ENCODE measurements at places on chromosomes 7 and 10.

GRCh38 chr7:37920849-37921805, 687 bp downstream of the EPDR1 start:
- DNase-seq, result no peak

- no peak for DNase-seq
Measured at GRCh38 chr7:36820527-36821170, 96.4 kb upstream of the AOAH start.

- DNase-seq, result no peak
Measured at GRCh38 chr7:70376561-70377031, 755.3 kb upstream of the GALNT17 start.

- DNase-seq, result no peak
Measured at GRCh38 chr7:15561835-15562234, at the start of gene AGMO. Gene AGMO, minus strand, starts transcription at chr7:15562015.

- no peak for DNase-seq
Measured at GRCh38 chr7:70060298-70061068, 462.2 kb downstream of the AUTS2 start.

GRCh38 chr7:102106625-102107024, 180.0 kb upstream of the SH2B2 start:
- no peak for DNase-seq

DNA sequence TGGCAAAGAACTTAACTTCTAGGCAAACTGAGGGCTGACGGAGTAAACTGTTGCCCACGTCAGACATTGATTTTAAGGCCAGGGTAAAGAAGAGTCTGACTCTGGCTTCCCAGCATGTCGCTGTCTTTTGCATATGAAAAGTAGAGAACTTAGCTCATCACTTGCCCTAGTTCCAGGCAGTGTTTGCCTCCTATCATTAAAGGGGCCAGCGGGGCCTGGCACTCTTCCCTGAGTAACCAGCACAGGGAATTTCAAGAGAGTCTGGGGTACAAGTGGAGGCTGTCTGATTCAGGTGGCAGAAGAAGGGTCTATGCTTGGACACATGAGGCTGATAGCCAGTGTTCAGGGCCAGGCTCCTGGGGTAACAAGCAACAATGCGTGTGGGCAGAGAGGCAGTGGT, 4.8 kb downstream of the DENND2A start:
- no peak for DNase-seq

DNA sequence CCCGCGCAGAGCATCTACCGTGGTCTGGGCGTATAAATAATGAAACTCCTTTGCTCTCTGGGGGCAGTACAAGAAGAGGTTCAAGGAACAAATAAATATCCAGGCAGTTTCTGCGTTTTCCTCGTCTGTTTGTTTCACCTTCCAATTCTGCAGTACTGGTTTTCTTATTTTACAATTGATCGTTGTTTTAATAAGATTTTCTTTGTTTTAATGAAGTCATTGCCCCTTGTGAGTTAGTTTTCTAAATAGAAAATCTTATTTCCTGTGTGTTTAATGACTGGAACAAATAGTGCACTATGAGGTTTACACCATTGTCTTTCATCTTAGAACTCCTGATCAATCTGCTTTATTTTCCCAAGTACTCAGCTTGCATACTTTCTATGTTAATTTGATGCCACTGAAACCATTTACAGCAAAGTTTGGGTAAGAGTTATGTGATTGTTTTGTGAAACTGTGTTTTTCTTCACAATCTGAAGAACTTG, 1.2 kb downstream of the PLEKHA1 start:
- DNase-seq, result no peak

DNA sequence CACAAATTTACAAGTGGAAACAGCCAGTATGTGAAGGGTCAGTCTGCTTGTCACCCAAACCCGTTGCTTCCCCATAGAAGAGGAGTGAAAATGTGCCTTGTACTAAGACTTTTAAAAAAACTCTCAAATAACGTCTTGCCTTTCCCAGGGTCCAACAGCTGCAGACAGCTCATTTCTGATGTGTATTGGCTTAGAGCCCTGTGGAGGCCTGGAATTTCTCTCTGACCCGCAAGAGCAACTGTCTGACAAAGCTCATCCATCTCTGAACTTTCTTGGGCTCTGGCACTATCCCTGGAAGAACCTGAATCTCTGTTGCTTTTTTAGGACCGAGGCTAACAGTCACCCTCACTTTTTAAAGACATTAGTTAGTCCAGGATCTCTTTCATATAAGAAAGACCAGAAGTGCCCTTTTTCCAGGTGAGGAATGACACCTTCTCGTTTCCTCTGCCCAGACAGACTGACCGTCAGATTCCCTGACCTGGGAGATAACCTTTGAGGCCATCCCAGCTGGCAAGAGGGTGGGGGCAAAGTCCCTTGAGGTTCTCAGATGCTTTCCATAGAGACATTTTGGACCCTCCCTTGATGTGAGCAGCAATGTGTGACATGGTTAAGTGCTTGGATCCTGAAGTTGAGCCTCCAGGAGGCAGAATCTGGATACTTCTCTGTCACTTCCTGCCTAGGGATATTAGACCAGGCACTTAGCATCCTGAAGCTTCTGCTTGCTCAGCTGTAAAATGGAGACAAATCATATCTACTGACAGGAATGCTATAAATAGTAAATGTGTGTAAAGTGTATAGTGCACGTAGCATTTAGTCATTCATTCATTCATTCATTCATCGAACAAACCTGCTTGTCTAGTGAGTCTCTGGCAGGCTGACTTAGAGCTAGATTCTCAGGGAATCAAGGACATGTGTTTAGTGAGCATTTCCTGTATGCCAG, 4.5 kb upstream of the NODAL start:
- no peak for DNase-seq

- DNase-seq, result no peak
Measured at GRCh38 chr7:51647931-51648351, 331.3 kb upstream of the COBL start.

DNA sequence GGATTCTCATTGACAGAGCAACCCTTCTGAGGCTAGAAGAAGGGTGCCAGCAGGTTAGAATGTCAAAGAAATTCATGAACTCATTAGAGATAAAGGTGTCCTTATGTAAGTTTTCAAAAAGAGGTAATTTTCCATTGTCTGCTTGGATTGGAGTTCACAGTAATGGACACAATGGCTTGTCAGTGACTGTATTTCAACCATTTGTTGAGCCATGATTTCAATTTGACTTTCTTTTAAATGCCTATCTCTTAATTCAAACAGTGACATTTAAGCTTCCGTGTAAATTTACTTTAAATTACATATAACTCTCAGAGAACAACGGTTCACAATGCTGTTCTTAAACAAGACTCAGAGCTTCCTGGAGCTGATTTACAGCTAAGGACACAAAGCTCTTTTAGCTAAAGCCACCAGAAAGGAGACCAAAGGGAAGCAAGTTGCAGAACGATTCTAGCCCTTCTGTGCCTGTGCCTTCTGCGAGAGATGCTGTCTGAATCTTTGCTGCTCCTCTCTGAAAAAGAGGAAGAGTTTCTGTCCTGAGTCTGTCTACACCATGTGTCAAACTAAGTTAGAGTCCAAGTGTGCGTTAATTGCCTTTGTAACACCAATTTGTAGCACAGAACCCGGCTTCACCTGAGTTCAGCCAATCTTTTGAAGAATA, 42.2 kb upstream of the PFKP start:
- DNase-seq, result no peak

GRCh38 chr10:71429304-71429703, 32.6 kb downstream of the CDH23 start:
- DNase-seq, result no peak

- DNase-seq, result no peak
Measured at GRCh38 chr10:120978589-120979252, 127.6 kb downstream of the WDR11 start.

DNA sequence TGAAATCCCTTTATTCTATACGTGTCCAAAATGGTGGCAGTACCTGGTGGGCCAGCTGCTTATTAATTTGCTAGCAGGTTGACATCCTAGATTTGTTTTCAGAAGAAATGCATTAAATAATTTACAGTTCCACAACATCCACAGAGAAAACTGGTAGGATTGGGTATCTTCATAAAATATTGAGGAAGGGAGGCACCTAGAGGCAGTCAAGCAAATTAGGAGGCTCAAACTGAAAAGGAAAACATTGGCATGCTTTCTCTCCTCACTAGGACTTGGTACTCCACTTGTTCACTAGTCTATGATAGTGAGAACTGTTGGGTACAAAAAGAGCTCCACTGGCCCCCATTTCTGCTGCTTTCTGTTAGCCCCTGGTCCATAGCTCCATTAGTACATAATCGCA, 18.3 kb upstream of the LRGUK start:
- no peak for DNase-seq

DNA sequence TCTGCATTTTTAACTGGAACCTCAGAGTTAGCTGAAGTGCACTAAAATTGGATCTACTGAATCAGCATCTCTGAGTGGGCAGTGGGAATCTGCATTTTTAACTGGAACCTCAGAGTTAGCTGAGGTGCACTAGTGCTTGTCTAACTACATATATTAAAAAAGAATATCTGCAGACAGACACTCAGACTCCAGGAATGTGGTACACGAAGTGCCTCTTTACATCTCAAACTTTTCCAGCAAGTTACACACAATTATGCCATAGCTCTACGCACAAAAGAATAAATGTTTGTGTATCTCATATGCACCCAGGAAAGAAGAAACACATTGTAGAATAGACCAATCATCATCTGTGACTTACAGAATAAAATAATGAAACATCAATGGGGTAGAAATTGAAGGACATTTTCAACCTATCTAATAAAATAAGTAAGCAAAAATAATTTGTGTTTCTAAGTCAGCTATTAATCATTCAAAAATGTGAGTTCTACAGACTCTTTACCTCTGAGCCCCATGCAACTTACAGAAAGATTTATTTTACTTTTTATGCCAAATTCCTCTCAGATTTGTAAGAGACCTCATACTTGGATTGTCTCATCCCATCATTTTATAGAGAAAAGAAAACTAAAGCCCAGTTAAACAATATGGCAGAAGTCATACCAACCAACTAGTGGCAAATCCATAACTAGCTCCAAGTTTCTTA, 28.3 kb downstream of the PPP1R3A start:
- DNase-seq, result no peak

- DNase-seq, result no peak
Measured at GRCh38 chr10:79186486-79187120, 117.8 kb downstream of the ZMIZ1 start.

- no peak for DNase-seq
Measured at GRCh38 chr7:55044791-55045190, 26.0 kb downstream of the EGFR start.

DNA sequence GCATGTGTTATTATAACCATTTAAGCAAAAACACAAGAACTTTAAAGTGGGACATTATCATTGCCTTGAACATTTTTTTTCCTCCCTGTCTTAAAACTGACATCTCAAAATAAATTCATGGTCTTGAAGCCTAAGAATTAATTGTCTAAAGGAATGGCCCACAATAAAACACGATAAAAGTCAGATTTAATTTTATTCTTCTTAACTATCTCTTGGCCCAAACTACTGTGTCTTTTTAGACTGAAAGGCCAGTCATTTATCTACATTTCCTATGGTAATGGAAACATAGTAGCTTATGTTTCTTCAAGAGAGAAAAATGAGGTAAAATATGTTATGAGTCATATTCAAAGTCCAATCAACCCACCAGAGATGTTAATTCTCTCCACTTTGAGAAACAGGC, 24.4 kb upstream of the ETV1 start:
- DNase-seq, result no peak

GRCh38 chr10:17906002-17906401, 45.7 kb upstream of the SLC39A12 start:
- DNase-seq, result no peak

- DNase-seq, result peak; percentile 70
Measured at GRCh38 chr10:132223156-132223590, 36.4 kb downstream of the DPYSL4 start.

GRCh38 chr10:95284807-95285206, 6.0 kb downstream of the PDLIM1 start:
- no peak for DNase-seq

DNA sequence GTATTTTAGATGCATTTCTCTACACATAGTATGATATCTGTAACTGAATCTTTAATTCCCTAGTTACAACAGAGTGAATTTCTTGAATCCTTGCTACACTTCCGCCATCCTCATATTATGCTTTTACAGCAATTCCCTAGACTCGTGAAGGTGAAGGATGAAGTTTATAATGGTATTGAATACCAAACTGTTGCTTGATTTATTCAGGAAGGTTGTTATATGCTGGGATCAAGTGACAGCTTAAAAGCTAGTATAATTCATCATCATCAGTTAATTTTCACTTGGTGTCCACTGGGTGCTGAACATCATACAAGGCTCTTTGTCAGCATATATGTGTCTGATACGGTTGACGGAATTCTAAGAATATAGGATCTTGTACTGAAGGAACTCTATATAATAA, 47.2 kb downstream of the MDFIC start:
- no peak for DNase-seq

GRCh38 chr10:56255298-56255697, 105.8 kb downstream of the ZWINT start:
- no peak for DNase-seq

Measured in CD4-positive, alpha-beta T cell treated with Interleukin-12 subunit alpha and Interleukin-12 subunit beta, for 1 hour (primary cell).